ENCODE measurements at places on chromosomes 5 and 9.

GRCh38 chr5:5716665-5717064 lies 294.2 kb downstream of the ICE1 start:
- DNase-seq, result no peak

DNA sequence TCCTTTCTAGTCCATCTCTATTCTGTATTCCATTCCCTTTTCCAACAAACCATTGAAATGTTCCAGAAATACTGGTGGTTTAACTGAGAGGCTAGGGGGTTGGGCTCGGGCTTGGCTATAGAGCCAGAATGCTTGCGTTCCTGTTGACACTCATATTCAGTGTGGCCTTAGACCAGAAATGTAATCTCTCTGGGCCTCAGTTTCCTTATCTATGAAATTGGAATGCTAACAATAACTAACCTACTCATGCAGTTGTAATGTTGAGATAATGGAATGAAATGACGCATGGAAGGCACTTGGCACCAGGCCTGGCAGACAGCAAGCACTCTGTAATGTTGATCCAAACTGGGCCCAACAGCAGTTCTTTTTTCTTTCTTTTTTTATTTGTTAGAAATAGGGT lies 26.8 kb downstream of the JADE2 start:
- no peak for DNase-seq

DNA sequence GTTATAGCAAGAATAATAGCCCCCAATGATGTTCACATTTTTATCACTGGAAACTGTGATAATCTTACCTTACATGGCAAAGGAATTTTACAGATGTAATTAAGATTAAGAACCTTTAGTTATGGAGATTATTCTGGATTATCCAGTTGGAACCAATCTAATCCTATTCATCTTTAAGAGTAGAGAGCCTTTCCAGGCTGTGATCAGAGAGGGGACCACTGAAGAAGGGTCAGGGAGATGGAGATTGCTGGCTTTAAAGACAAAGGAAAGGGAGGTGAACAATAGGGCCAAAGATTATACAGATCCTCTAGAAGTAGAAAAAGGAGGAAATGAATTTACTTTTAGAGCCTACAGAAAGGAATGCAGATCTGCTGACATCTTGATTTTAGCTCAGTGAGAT lies 253.5 kb upstream of the GRIN3A start:
- DNase-seq, result no peak

DNA sequence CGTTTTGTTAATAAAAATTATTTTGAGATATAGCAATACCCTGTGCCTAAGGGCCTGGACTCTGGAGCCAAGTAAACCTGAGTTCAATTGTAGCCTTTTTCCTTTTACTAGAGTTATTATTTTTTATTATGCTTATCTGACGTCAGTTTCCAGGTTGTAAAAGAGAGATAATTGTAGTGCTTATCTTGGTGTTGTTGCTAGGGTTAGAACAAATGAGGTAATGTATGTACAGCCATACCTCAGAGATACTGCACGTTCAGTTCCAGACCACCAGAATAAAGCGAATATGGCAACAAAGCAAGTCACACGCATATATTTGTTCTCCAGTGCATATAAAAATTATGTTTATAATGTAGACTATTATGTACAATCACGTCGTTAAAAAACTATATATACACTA lies 215.0 kb downstream of the VPS13A start:
- no peak for DNase-seq

DNA sequence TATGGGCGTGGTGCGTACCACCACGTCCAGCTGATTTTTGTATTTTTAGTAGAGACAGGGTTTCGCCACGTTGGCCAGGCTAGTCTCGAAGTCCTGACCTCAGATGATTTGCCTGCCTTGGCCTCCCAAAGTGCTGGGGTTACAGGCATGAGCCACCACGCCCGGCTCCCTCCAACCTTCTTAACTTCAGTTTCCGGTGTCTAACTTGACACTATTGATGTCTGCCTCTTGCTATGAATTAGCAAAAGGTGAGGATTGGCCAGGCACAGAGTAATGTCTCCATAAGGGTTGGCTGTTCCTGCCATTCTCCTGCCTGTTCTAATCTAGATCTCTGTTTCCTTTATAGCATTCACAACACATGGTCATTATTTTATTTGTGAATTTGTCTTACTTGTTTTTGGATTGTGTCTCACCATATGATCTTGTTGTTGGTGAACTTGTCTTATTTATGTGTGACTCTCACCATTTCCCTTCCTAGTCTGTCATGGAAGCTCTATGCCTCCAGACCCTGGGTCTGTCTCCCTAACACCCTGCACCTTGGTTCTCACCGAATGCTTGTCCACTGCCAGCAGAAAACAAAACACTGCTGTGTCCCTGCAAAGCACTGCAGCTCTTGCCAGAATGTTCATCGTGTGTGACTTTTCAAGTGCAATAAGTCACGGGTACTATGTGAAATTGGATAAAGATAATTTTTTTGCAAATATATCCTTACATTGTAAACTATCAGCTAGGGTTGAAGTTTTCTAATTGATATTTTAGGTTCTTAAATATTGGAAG lies 26.0 kb downstream of the BASP1 start:
- no peak for DNase-seq

DNA sequence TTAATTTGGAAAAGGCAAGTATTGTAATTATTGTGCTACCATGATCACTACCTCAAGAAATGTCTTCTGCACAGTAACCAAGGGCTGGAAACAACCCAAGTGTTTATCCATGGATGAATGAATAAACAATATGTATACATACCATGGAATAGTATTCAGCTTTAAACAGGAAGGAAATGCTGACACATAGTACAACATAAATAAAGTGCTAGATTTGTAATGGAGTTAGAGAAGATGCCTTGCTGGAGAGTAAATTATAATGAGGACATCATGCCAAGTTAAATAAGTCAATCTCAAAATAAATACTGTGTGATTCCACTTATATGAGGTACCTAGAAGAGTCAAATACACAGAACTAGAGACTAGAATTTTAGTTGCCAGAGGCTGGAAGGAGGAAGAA lies 160.0 kb downstream of the CCDC192 start:
- no peak for DNase-seq

DNA sequence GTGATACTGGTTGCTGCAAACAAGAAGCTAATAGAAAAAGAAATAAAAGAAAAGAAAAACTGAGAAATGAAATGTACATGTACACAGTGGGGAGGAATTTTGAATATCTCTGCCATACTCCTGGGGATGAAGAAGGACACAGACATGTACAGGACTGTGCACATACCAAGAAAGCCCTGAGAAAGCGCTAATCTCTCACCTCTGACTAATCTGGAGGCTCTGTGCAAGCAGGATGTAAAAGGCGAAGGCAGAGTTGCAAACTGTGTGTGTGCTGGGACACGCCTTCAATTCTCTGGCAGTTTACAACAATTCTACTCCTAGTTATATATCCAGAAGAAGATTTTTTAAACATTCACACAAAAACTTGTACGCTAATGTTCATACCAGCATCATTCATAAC lies 211.4 kb downstream of the KIAA0825 start:
- no peak for DNase-seq

GRCh38 chr5:112923988-112924387 lies 2.0 kb upstream of the REEP5 start:
- no peak for DNase-seq

DNA sequence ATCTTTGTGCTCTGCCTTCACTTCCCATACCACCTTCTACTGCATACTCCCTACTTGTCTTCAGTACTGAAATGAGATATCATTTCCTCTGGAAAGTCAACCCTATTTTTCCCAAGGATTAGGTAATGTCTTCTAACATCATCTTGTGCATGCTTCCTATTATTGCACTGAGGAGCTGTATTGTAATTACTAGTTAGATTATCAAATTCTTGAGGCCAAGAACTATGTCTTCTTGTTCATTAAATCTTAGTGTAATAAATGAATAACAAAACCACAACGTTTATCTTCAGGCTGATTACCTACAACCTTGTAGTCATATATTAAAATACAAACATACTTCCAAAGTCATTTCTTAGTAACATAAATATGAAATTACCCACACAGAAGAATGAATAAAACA lies 87.9 kb upstream of the POU5F2 start:
- no peak for DNase-seq

DNA sequence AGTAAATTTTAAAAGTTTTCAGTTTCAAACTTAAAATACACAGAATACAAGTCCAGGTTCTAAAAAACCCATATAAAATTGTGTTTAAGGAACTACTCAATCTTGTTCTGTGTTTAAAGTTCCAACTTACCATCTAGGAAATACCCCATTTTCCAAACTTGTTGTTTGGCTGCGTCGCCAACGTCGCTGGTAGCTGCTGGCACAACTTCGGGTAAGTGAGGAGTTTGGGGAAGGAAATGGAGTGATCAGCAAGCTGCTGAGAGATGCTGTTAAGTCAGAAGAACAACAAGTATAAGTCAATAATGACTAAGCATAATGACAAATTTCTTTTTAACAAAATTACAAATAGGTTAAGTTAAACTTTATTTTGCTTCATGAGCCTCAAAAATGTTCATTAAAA lies 71.3 kb upstream of the RAPGEF6 start:
- DNase-seq, result no peak

DNA sequence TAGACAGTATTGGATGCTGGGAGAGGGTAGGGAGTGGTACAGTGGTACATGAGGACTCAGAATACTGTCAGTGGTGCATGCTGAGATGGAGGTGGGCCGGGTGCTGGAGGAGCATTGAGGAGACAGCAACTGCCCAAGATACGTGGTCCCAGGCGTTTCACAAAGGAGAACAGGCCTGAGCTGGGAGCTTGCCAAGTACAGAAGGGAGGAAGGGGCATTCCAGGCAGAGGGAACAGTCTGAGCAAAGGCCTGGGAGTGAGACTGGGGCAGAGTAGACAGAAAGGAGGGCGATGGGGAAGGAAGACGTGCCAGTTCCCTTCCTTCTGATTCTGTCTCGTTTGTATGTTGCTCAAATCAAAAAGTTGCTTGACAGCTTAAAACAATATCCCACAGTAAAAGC lies 15.2 kb downstream of the GALNT12 start:
- no peak for DNase-seq

DNA sequence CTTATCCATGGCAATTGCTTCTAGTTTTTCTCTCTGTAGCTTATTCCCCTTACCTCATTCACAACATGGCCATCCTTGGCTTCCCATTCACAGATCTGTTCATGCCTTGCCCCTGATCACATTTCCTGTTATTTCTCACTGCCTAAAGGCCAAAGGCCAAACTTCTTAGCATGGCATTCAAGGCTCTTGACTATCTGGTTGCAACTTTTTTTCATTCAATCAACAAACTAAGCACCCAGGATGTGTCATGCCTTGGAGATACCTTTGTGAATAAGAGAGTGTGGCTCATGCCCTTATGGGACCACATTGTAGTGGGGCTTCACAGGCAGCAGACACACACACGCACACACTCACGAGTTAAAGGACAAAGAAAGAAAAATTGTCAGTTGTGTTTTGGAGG lies 27.6 kb downstream of the FGF1 start:
- DNase-seq, result no peak

GRCh38 chr9:133842174-133842573 lies 104.0 kb upstream of the SARDH start:
- no peak for DNase-seq
